ENCODE measurements at places on chromosomes 1 and 21.

DNA sequence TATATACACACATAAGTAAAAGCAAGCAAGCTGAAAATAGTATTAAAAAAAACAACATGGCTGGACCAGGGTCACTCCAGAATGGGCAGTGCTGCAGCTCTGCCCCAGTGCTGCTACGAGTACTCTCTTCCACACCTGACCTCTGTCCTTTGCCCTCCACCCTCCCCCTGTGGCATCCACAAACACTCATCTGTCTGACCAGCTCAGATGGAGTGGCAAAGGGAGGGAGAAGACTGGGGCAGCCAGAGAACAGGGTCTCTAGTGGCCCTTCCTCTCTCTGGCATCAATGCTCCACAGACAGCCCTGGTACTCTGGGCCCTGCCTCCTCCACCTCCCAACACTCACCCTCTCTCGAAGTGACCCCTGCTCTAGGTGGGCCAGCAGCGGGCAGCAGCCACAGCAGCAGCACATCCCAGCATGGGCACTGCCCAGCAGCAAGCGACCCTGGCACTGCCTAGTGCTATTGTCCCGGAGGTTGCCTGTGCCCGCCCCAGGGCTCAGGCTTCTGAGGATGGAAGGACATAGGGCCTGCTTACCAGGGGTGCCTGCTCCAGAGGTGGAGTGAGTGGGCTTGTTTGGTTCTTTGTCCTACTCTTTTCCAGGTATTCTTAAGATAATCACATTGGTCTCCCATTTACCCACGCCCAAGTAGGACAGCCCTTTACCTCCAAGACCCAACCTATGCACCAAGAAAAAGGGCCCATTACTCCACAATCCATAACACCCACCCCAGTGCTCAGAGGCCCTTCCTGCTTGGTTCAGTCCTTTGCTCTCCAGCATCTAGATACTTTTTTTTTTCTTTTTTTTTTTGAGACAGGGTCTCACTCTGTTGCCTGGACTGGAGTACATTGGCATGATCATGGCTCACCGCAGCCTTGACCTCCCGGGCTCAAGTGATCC lies 6.2 kb downstream of the ARHGEF2 start:
- DNase-seq = no peak

DNA sequence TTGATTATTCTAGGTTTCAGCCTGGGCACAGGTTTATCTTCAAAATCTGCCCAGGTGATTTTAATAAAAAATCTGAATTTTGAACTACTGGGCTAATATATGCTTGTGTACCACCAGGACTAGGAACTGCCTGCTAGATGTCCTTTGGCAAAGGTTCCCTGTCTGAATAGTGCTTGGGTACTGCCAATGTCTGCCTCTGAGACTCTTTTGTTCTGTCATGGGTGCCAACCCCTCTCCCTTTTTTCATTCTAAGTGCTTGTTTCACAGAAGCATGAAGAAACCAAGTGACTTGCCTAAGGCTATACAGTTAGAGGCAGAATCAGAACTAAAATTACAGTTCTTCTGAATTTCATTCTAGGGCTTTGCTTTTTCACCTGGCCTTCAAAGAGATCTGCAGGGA lies 106.3 kb upstream of the CACHD1 start:
- DNase-seq = no peak

- no peak for DNase-seq
Observed at GRCh38 chr1:86491171-86491950, 22.6 kb downstream of the CLCA1 start.

- DNase-seq = no peak
Observed at GRCh38 chr1:87400813-87401212, 72.1 kb downstream of the LMO4 start.

- no peak for DNase-seq
Observed at GRCh38 chr1:229981736-229982135, 85.3 kb upstream of the GALNT2 start.

GRCh38 chr1:229196404-229197264 lies 74.3 kb upstream of the RAB4A start:
- DNase-seq = no peak

GRCh38 chr1:159929155-159930051 lies 4.1 kb upstream of the TAGLN2 start:
- DNase-seq = no peak

GRCh38 chr21:42574234-42575027 lies 60.8 kb downstream of the SLC37A1 start:
- no peak for DNase-seq

DNA sequence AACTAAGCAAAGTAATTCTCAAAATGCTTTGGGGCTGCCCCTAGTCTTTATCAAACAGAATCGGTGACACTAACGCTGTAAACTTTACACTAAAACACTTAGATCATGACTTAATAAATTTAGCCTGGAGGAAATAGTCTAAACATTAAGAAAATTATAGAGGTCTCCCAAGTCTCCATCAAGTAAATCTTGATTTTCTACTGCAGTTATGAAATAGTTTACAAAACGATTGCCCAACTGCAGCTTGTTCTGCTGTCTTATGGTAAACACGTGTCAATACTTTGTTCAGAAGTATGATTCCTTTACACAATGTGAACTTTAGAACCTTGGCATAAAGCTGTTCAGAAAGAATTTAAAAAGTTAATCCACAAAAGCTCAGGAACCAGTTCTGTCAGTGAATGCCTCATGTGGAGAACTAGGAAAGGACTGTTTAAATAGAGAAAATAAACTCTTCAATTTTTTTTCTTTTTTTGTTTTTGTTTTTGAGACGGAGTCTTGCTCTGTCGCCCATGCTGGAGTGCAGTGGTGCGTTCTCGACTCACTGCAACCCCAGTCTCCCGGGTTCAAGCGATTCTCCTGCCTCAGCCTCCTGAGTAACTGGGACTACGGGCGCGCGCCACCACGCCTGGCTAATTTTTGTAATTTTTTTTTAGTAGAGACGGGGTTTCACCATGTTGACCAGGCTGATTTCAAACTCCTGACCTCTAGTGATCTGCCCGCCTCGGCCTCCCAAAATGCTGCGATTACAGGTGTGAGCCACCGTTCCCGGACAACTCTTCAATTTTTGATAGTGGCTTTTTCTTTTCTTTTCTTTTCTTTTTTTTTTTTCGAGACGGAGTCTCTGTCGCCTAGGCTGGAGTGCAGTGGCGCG lies 1.6 kb downstream of the DDI2 start:
- no peak for DNase-seq
